ENCODE measurements at places on chromosomes 6 and 20.

DNA sequence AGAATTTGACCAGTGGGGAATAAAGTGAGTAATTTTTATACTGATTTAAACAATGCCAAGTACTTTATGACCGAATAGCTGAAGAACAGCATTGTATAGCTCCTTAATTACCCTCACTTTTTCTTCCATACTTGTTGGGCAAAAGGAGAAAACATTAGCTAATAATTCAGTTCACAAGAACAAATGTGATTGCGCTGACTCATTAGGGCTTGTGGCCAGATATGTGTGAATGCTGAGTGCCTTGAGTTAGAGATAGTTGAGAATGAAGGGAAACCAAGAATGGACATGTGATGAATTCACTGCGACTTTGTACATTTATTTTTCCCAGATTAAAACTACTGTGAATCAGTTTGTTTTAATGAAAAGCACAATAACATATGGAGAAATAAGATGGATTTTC lies 669.4 kb downstream of the TFAP2A start:
- DNase-seq, result no peak

DNA sequence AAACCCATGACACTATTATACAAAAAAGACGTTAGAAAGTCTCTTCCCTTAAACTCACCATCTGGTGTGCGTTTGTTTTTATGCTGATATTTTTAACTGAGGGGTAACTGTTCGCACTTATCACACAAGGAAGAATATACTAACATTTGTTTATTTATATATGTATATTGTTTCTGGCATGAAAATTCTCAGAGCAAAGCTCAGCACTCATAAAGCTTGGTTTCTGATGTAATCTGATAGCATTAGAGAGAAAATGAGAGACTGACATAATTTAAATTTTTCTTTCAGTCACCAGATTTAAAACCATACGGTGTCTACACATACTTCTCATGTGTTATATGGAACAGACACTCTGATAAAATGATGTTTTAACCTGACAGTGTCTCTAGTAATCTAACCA lies 6.9 kb downstream of the BLOC1S5 start:
- no peak for DNase-seq

GRCh38 chr6:55282115-55282514 lies 45.2 kb upstream of the GFRAL start:
- no peak for DNase-seq

GRCh38 chr6:30483677-30484279 lies 5.5 kb upstream of the HLA-E start:
- no peak for DNase-seq

DNA sequence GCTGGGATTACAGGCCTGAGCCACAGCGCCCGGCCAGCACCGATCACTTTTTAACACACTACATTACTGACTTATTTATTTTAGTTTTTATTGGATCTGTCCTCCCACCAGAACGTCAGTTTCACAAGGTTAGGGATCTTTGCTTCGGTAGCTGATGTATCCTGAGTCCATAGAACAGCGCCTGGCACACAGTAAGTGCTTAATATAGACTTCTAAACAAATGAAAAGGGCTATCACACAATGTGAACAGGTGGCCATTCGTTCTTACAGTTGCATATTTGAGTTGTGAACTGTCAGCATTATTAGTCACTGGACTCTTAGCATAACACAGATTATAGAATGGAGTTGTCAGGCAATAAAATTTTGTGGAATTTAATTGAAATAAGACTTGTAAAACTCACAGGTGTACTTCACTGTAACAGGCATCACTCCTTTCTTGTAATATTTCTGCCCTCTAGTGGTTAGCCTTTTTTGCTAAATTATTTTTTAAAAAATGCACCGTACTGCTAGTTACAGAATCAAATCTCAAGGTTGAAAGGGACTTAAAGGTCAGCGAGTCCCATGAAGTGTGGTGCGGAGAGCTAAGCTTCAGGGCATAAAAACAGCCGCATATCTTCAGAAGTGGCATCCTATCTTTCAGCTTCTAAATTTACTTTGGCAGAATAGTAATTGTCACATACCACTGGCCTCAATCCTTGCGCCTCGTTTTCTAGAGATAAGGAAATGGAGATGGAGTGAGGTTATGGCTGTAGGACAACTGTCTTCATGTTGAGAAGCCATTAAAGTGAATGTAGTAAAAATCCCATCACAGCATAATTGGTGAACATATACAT lies 3.4 kb upstream of the TBC1D7 start:
- no peak for DNase-seq

Measured in activated CD8-positive, alpha-beta memory T cell treated with anti-CD3 and anti-CD28 coated beads, Interleukin-2, amount 50 U/mL, for 48 hours (primary cell).